ENCODE measurements at places on chromosomes 7 and 10. TPM values are rescaled to one million over a fixed set of nuclear protein-coding genes. Genes with fewer than 3 reads are reported as not detected.

- DNase-seq: no peak
Measured at GRCh38 chr7:29270594-29271318, 76.2 kb downstream of the CHN2 start.

DNA sequence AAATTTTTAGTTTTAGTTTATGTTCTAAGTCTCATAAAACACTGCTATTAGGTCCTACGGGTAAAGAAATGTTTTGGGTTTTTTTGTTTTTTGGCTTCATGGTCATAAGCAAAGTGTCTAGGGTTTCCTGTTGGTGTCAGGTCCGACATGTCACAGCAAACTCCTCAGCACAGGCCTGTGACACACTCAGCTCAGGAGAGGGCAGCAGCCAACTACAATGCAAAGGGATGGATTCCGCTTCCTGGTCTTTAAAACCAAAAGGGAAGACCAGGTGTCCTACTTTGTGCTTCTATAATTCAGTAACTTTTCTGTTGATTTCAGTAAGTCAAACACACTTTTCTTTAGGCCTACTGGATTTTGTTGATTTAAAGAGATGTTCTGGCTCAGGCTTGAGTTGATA is 83.8 kb upstream of the MACROH2A2 start:
- no peak for DNase-seq

DNA sequence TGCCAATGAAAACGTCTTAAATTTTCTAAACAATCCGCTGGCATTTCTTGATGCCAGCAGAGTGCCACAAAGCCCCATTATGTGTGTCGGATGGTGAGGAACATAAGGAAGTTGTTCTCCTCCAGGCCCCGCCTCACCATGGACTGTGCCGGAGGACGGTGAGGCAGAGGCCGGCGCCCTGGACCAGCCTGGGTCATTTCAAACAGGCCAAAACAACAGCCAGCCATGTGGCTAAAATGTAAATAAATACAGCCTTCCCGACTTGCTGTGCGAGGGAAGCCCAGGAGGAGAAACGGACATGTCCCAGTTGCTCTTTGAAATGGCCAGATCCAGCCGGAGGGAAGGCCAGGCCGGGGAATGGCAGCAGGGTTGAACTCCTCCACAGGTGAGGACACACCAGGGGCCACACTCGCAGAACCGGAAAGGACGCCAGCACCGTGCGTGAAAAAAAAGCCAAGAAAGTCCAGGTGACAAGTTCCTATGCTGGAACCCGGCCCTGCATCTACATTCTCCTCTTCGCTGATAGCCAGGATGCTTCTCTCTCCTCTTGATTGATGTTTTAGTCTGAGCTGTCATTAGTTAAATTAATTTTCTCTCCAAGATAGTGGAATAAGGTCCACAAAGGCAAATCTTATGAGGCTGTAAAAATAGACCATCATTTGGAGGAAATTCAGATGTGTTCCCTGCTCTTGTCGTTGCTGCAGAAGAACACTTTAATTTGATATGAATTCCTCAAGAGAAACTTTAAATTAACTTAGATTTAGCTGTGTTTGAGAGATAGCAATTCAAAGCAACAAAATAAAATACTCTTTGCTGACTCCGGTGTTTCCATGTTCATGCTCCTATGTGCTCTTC is 64.6 kb downstream of the EBF3 start:
- DNase-seq: peak; percentile 49

GRCh38 chr7:123958186-123958703 is 33.2 kb downstream of the SPAM1 start:
- DNase-seq: no peak

KIAA1217 gene
- total RNA-seq: 1.5 TPM

GTF2IRD1 gene
- total RNA-seq: 3.8 TPM
